ENCODE measurements at places on chromosomes 5 and 9.

DNA sequence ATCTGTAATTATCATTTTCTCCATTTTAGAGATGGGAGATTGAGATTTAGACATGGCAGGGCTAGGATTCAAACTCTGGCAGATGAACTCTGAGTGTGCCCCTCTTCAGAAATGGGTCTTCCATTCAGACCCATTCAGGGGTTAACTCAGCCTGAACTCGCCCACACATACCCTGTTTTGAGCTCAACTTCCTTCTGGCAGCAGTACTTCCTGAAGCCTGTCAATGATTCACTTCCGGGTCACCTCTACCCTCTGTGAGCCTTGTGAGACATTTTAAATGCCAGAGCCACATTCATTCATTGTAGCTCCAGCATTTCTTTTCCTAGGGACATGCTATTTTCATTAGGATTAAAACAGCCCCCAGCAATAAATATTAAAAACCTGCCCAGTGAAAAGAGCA is 209.3 kb upstream of the SLC24A2 start:
- DNase-seq, result no peak

GRCh38 chr9:136614372-136614922 is 48.3 kb upstream of the EGFL7 start:
- DNase-seq, result peak; percentile 4

- peak; percentile 59 for DNase-seq
Observed at GRCh38 chr5:171315386-171315891, 6.4 kb downstream of the TLX3 start.

- no peak for DNase-seq
Observed at GRCh38 chr9:107832871-107833270, 343.3 kb upstream of the KLF4 start.

GRCh38 chr5:172443441-172444109 is 10.8 kb downstream of the SH3PXD2B start:
- no peak for DNase-seq

GRCh38 chr9:70609542-70610286 is 195.3 kb upstream of the KLF9 start:
- no peak for DNase-seq

- DNase-seq, result no peak
Observed at GRCh38 chr9:78311886-78312524, 15.1 kb downstream of the PSAT1 start.

- DNase-seq, result no peak
Observed at GRCh38 chr5:59037041-59037440, 454.2 kb downstream of the RAB3C start.

- no peak for DNase-seq
Observed at GRCh38 chr5:169171515-169171914, 129.4 kb downstream of the SLIT3 start.

DNA sequence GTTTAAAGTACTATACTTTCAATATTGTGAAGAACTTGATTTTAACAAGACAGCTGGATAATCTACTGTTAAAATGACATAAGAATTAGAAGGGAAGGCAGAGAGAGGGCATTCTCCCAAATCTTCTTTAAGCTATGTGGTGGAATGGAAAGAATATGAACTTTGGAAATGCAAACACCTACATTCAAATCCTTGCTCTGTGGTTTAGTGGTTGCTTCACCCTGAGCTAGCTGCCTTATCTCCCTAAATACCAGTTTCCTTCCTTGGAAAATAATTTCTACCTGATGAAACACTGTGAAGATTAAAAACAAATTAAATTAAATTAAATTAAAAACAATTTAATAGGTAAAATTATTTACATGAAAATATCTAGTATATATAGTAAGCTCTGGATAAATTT is 98.5 kb downstream of the GPR21 start:
- no peak for DNase-seq

DNA sequence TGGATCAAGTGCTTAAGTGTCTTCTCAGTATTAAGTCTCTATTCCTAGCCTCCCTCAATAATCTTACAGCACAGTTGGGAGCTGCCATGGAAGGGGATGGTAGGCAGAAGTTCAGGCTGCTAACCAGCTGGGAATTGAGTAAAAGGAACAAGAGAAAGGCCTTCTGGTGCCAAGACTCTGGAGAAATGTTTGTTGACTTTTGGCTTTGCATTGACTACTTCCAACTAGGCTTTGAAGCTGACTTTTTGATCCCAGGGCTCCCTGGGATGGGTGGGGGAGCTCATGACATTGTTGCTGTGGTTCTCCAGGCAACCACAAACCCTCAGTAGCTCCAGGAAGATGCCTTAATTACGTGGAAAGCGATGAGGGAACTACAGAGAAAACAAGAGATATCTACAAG is 85.2 kb upstream of the HTR4 start:
- DNase-seq, result no peak

DNA sequence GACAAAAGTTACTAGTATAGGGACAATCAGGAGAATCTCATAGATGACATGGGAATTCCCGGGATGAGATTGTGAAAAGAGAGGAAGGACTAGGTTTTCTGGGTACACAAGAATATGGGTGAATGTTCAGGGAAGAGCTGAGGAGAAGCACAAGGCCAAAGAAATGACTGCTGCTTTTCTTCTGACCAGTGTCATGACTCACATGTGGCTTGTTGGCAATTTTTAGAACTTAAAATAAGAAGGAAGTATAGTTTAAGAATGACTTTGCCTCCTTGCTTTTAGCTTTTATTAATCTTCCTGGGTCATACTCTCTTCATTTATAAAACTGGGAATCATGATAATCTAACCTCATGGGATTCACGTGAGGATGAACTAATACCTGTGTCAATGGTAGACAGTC is 652.4 kb upstream of the MEF2C start:
- DNase-seq, result no peak

DNA sequence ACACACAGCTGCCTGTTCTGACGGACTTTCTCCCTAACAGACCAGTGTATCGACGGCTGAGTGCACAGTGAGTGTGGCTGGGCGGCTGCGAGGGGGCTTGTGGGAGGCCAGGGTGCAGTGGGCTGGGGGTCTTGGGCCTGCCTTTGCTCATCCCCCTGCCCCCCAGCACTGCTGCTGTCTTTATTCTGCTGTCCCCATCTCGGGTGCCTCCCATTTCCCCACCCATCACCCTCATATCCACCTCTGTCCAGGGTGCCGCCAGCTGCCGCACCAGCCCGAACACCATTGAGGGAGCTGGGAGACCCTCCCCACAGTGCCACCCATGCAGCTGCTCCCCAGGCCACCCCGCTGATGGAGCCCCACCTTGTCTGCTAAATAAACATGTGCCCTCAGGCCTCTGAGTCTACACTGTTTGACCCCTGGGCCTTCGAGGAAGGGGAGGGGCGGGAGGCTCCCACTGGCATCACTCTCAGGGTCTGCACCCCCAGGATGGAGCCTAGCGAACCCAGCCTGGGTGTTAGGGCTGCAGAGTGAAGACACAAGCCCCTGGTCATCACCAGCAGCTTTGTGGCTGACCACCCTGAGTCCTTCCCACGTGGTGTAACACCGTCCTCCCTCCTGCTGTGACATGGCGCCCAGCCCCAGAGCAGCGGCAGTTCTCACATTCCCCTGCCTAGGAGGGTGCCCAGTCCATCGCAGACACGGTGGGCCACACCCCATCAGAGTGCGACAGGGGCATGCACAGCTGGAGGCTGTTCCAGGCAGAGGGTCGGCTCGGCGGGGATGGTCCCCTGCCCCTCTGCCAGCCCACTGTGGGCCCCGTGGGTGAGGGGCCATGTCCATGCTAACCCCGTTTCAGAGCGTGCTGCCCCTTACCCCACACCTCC is 4.0 kb downstream of the LCN2 start:
- no peak for DNase-seq

DNA sequence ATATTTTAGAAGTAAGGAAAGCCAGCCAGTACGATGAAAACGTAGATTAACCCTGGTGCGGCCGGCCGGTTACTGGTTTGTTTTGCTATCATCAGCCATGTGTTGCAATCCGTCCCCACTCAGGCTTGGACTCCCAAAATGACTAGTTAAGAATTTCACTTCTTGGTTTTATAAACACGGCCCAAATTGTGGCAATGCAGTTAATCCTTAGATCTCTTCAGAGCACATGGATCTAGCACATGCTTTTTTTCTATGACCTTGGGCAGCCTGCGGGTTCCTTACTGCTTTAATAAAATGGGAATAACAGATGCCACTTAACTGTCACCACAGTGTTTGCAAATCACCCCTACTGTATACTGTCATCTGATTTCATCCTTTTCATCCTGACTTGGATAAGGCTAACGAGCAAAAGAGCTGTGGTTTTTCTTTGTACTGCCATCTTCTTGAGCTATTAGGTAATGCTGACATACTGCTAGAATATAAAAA is 1.5 kb downstream of the NDFIP1 start:
- DNase-seq, result peak; percentile 27

GRCh38 chr9:32291370-32291769 is 93.1 kb upstream of the ACO1 start:
- no peak for DNase-seq

DNA sequence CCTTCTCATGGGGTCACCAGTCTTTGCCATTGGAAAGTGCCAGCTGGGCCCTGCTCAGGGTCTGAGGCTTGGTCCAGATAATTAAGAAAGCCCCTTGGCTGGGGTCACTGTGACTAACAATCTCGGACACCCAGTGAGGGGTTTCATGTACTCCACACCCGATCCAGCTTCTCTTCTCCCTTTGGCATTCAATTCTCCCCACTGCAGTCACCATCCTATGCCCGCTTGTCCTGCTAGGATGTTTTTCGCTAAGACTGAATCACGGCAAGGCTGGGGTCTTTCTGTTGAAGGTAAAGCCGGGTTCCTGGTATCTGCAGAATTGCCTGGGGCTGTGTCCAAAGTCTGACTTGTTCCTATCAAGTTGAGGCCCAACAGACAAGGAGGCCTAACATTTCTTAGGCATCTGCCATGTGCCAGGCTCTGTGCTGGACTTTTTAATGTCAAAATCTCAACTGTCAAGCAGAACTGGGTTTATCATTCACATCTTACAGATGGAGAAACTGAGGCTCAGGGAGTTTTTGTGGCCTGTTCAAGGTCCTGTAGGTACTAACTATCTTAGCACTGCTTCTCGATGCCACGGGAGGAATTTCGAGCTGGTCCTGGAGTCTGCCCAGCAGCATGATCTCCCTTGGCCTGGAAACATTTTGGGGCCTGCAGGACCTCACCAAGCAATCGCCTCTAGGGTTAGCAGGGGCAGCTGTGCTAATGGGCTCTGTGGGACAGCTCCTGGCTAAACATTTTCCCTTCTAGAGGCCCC is 142.0 kb upstream of the ALDH1B1 start:
- DNase-seq, result no peak

GRCh38 chr9:22244139-22245011 is 202.2 kb upstream of the DMRTA1 start:
- no peak for DNase-seq

- DNase-seq, result no peak
Observed at GRCh38 chr5:86858442-86858841, 240.7 kb downstream of the COX7C start.

Data from right kidney (tissue), 9 donors.